ENCODE measurements at places on chromosomes 4 and X.
A peak's percentile ranks its signal among the peaks of the same experiment; 100 is the strongest.

GRCh38 chrX:112677167-112677566 is 2.6 kb downstream of the LHFPL1 start:
- no peak for DNase-seq

DNA sequence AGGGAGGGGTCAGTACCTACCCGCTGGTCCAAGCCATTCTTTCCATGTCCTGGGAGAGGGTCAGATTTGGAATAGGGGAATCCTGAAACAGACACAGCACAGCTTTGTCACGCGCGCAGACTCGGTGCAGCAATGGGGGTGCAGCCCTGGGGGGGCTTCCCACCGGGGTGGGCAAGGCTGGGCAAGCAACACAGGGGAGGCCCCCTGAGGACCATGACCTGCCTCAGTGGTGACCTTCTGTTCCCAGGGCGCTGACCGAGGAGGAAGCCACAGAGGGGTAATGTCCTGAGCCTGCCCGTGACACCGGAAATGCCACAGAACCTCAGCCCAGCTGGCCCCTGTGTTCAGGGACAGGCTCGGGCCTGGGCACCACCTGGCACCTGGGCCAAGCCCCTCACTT is 53.2 kb upstream of the AFAP1 start:
- no peak for DNase-seq

DNA sequence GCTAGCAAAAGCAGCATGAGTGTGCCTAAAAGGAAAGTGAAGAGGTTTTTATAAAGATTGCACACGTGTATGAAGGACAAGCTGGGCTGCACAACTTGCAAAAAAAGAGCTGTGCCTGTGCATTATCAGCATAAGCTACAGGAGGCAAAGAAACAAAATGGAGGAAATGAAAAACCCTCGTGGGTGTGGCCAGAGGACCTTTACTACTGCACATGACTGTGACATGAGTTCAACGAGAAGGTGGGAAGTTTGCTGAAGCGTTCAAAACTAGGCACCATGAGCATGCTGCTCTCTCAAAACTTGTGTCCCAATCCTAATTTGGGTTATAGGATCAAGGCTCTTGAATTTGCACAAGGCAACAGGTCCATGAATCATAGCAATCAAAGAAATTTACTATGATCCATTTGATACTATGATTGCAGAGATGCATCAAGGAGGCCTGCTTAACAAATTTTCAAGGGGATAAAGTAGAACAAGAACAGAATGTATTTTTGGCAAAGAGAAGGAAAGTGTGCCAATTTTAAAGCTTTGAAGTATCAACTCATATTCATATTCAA is 38.1 kb upstream of the CXorf38 start:
- DNase-seq = no peak

DNA sequence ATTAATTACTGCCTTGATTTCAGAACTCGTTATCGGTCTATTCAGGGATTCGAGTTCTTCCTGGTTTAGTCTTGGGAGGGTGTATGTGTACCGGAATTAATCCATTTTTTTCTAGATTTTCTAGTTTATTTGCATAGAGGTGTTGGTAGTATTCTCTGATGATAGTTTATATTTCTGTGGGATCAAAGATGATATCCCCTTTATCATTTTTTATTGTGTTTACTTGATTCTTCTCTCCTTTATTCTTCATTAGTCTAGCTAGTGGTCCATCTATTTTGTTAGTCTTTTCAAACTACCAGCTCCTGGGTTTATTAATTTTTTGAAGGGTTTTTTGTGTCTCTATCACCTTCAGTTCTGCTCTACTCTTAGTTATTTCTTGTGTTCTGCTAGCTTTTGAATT is 32.1 kb downstream of the CDX4 start:
- DNase-seq = no peak

DNA sequence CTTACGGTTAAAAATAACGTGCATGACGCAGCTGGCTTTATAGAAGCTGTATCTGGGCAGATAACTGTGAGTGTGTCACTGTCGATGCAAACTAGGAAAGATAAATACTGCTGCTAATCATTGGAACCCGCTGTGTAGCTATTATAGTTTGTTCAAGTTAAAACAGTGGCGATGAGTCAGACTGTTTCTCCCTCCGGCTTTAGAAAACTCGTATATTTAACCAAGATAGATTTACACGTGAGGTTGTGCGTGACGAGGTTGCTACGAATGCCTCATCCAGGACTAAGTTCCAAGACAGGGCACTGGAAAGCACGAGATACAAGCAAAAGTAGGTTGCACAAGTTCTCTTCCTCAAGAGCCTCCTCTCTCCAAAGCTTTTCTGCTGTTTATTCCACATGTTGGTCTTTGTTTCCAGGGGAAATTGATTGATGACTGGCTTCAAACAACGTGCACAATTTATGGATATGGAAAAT is 270.7 kb downstream of the FBXW7 start:
- no peak for DNase-seq

DNA sequence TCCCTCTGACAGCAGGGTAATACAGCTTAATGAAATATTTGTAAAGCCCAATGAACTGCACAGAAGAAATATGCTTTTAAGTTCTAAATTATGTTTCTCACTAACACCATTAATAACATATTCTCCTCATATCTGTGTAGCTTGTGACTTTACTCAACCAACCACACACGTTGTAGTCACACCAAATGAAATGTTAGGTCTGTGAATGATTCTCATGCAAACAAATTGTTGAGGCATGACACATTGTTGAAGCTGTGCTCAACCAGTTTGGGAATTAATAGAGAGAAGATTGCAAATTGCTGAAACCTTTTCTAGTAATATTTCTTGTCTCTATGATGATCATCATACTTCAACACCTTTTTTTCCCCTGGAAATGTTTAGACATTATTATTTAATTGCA is 645.9 kb downstream of the PCDH7 start:
- no peak for DNase-seq

DNA sequence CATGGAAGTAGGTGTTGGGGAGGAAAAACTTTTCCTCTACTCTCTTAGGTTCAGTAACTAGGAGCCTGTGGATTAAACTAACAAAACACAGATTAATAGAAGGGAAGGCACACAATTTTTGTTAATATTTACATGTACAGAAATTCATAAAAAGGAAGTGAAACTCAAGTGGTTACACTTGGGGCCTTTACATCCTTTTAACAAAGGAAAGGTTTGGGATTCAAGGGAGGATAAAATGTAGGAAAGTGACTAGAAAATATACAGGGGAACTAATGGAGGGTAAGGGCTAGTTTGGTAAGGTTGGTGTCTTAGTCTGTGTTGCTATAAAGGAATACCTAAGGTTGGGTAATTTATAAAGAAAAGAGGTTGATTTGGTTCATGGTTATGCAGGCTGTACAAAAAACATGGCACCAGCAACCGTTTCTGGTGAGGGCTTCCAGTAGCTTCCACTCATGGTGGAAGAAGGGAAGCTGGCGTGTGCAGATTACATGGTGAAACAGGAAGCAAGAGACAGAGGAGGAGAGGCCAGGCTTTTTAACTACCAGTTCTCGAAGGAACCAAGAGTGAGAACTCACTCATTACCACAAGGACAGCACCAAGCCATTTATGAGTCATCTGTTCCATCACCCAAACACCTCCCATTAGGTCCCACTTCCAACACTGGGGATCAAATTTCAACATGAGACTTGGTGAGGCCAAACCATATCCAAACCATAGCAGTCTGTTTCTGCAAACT is 124.4 kb downstream of the CHRDL1 start:
- peak; percentile 1 for DNase-seq

DNA sequence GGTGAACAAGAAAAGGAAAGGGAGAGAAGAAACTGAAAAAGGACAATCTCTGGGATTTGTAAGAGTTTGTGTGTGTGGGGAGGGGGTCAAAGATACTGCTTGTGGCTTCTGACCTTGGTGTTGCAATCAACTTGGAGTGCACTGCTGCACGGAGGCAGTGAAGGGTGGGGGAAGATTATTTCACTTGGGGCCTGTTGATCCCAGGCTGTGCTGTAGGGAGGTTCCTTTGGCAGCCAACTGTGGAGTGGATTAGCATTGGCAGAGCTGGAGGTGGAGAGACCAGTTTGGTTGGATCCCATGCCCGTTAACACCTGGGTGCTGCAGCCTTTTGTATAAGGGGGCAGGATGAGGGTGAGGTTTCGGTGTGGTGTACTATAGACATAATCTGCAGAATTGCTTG is 38.2 kb downstream of the AFF1 start:
- peak; percentile 84 for DNase-seq

DNA sequence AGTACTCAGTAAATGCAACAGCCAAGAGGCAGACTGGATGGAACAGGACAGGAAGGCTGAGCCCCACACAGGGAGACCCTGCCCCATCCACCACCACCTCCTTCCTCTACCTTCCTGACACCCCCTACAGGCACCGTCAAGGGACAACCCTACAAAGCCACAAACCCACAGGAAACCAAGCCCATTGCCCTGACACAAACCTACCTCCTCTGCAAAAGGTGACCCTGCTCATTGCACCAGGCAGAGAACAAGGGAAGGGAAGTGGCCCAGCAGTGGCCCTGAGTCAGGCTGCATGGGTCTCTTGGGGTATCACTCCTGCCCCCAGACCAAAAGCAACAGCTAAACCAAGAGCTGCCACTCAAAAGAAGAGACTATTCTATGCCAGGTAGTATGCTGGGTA is 21.0 kb downstream of the JAKMIP1 start:
- DNase-seq = no peak

DNA sequence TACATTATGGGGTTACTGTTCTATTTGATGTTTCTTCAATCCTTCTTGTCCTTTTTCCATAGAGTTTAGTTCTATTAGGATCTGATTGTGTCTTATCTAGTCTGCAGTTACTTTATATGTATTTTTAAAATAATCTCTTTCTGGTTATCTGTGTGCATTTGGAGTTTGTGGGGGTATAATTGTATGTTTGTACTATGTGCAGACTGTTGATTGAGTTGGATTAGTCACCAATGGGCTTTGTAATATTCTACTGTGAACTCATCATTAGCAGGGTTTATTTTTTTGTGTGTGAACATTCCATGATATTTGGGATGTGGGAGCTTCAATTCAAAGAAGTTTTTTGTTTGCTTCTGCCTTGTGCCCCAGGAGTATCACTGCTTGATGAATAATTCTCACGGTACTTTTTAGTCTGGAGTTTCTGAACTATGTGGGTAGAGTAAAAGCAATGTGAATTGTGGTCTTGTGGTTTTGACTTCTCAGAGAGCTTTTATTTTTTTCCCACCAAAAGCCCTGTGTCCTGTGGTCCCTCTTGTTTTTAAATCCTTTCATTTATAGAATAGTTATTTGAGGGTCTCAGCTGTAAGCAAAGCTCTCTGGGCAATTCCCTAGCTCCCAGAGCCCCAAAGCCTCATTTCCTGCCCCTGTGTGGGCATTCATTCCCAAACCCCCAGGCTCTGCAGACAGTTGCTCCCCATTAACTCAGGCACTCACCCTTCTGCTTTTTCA is 127.8 kb downstream of the PHKA2 start:
- DNase-seq = no peak

GRCh38 chrX:45428831-45429230 is 228.2 kb upstream of the DIPK2B start:
- no peak for DNase-seq

DNA sequence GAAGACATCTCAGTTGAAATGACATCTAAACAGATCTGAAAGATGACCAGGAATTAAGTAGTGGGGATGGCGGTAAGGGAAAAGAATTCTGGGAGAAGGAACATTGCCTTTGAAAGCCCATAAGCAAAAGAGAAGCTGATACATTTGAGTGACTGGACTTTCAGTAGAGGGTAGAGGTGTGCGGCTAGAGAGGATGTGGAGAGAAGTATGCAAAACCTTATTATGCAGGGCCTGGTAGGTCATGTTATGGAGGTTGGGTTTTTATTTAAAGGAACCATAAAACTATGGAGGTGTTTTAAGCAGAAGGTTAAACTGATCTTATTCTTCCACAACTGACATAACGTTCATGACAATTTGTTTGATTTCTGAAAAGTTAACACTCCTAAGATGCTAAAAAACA is 36.3 kb downstream of the RPS6KA3 start:
- DNase-seq = no peak

DNA sequence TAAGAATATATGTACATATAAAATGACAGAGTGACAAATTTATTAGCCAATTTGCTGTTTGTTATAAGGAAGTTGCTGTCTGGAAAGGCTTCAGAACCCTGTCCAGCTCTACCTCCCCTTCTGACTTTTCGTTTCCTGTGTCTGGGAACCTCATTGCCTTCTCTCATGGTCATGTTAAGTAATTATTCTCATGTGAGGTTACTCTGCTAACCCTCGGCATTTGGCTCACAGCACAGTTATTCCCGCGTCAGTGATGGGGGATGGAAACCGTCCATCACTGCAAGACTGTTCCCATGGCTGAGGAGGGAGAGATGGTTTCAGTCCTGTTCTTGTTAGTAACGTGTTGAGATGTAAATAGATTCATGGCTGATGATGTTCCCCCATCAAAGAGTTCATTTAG is 11.9 kb downstream of the EDNRA start:
- no peak for DNase-seq

DNA sequence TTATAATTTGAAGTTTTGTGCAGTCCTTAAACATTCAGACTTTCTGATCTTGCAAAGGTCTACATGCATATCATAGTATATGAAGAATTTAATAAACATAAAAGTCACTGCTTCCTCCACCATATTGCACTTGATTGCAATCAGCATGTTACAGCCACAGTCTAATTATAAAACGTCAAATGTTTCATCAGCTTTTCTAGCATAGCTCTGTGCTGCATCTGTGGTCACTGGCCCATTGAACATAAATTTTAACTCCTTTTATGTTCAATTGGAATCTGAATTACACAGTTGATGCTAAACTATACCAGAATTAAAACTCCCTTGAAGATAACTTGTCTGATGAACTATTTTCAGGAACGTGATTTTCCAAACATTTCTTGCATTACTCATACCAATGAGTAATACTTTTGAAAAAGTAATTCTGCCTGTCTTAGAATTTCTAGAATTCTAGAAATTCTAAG is 329.1 kb downstream of the GALNTL6 start:
- DNase-seq = no peak

- no peak for DNase-seq
Observed at GRCh38 chr4:188162698-188163097, 23.5 kb downstream of the TRIML1 start.

DNA sequence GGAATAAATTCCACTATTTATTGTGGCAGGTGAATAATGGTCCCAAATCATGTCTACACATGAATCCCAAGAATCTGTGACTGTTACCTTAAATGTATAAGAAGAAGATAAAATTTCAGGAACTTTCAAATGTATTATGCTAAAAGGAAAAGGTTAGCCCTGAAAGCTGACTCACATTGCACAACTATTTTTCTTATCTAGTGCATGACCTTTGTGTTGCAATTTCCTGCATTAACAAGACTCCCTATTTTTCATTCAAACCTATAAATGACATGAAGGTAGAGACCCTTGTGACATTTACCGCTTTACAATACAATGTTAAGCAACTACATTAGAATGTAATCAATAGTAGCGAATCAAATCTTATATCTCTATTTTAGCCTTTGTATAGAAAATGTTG is 36.7 kb downstream of the UBQLN2 start:
- DNase-seq = peak; percentile 3

GRCh38 chr4:2301225-2301642 is 39.3 kb upstream of the MXD4 start:
- DNase-seq = no peak

- DNase-seq = no peak
Observed at GRCh38 chr4:53981567-53981966, 82.8 kb downstream of the CHIC2 start.

GRCh38 chrX:124348885-124349453 is 2.6 kb downstream of the SH2D1A start:
- DNase-seq = no peak

Data from GF-D8 (cell line).